ENCODE measurements at places on chromosomes 12 and 14. TPM values are rescaled to one million over a fixed set of nuclear protein-coding genes. Genes with fewer than 3 reads are reported as not detected.
A peak's percentile ranks its signal among the peaks of the same experiment; 100 is the strongest.

GRCh38 chr12:6444031-6444430 lies 724 bp upstream of the CD27 start:
- DNase-seq: no peak

DNA sequence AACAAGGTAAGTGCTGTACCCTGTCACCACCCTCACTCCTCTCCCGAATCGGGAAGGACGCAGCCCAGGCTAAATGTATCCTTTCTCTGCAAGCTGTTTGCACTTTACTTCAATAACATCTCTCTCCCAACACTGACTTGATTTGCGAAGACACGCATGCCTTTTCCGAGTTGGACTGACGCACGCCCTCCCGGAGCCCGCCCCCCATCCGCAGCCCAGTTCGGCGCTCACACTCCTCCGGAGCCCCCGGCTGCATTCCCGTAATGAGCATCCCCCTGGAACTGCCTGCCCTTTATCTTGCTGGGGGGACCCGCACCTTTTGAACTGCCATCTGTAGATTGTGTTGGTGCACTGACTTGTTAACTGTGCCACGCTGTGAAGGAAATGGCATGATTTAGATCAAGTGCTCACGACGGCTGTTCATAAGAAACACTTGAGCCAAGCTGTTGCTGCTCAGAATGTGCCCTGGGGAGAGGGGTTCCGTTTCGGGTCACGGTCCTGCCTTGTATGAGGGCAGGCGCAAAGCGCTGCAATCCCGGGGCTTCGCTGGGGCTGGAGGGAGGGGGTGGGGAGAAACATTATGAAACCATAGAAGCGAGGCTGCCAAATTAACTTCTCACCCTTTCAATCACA lies 176.6 kb upstream of the CDKN3 start:
- peak; percentile 31 for DNase-seq

DNA sequence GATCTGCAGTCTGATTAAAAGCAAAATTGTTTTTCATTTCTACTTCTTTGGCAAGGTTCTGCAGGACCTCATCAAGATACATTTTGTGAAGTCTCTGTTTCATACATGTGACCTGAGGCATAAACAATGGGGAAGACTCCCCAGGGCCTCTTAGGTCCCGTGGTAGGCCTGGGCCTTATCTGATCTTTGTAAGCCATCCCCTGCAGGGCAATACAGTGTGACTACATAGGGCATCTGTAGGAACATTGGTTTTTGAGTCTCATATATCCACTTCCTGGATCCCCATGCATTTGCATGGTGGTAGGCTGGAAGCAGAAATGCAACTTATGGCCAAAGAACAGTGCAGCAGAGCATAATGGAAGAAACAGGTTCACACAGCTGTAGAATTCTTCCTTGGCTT lies 6.0 kb downstream of the FAR2 start:
- no peak for DNase-seq

DNA sequence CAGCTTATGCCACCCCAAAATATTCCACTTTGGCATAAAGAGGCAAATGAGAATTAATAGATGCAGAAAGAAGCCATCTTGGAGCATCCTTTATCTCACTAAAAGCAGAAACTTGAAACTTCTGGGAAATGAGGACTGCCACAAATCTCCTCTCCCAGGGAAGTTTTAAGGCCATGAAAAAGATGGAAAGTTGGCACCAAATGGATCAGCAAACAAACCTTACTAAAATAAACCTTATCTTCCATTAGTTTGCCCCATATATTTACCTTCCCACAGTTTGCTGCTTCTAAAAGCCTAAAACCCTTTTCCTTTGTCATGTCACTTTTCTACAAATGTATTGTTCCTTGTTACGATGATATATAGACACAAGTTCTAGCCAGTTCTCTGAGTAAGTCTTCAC lies 340.0 kb upstream of the USP15 start:
- no peak for DNase-seq

DNA sequence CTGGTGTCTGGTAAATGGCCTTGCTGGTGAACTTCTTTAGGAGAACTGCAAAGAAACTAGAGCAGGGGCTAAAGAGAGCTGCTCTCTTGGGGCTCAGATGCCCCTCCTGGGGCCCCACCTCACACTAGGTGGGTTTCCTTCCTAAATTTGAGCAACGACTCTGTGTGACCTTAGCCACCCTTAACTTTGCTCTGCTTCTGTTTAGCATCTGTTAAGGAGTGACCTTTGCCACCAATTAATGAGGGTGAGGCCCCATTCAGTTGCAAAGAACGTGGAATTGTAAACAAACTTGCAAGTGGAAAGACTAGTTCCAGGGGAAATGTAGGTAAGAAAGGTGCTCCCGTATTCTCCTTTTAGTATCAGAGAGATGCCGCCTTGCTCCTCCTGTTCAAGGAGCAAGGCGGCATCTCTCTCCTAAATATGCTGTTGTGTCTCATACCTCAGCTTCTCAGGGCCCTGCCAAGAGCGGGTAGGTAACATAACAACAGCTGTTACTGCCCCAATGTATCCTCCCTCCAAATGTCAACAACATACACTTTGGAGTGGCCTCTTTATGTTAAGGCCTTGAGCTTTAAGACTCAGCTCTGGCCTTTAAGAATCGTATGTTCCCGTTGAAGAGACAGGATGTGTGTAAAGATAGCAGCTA lies 77.6 kb upstream of the FUT8 start:
- no peak for DNase-seq

DNA sequence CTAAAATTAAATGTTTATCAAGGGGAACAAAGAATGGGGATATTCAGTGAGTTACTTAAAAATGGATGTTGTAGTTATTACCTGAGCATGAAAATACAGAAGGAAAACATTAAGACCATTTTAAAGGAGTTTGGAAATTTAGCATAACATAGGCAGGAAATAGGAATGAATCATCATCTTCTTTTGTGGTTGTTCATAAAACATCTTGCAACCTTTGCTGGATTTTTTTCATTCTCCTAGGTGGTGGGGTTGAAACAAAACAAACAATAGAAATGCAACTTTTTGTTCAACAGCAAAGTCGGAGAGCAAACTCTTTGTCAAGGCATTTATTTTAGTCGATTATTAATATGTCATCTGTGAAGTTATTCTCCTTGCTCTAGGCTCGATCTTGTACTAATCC lies 275.1 kb downstream of the IPO8 start:
- DNase-seq: no peak

DNA sequence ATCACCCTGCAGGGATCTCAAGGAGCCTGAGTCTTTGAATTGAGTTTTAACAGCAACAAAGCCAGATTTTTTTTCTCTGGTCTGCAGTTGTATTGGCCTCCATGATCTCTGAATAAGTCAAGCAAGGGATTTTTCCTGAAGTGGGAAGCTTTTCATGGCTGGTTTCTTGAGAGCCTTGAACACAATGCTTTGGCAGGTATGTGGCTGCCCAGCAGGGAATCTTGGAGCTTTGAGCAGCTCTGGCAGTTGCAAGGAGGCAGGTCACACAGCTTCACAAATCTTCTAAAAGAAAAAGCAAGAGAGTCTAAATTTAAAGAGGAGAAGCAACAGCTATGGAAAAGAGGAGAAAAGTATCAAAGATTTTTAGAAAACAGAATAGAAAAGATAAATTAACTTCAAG lies 60.1 kb downstream of the RPS29 start:
- DNase-seq: no peak

DNA sequence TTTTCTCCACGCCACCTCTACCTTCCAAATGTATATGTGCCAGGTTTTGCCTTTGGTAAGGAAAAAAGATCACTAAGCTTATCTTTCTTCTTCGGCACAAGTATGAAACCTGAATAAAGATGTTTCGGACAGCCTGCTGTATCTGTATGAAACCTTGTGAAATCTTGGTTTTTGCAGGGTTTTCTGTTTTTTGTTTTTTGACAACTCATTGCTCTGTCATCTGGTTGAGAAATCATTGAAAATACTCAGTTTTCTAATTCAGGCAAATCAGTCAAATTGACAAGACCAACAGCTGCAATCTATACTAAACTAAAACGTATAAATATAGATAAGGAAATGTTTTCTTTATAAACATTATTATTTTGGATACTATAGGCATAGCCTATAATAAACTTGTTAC lies 63.1 kb upstream of the FGD4 start:
- no peak for DNase-seq

GRCh38 chr14:103623883-103624482 lies 5.0 kb upstream of the KLC1 start:
- DNase-seq: peak; percentile 32

GRCh38 chr12:92208613-92209121 lies 63.0 kb upstream of the BTG1 start:
- peak; percentile 92 for DNase-seq

GRCh38 chr12:26895672-26896071 lies 42.1 kb downstream of the INTS13 start:
- no peak for DNase-seq

- peak; percentile 58 for DNase-seq
These were observed 7.6 kb downstream of the GCH1 start for GRCh38 chr14:54894995-54895394.

DNA sequence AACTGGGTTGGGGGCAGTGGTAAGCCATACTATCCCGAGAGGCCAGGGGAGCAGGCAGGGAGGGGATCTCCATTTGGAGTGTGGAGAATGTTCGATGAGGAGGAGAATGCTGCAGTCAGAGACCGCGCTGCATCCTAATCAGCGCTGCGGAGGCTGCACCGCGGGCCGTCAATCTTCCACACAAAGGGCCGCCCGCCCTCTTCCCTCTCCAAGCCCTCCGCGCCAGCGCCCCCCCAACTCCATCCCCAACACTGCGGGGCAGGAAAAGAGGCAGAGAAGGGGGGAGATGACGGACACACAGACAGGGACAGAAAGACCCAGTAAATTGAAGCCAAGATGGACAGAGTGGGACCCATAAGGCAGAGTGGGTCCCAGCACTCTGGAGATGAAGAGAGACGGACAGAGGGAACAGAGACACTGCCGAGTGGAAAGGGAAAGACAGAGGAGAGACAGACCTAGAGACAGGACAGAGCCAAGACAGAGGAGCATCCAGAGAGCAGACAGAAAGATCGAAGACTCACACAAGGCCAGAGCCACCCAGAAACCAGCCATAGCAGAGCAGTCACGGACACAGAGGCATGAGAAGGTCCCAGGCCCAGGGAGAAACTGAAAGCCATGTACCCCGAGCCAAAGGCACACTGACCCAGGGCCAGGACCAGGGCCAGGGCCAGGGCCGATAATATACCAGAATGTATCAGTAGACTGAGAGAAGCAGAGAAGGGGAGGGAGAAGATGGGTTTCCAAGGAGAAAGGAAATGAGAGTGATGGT lies 3.5 kb downstream of the CISTR start:
- DNase-seq: no peak

- no peak for DNase-seq
These were observed 8.2 kb downstream of the ZFC3H1 start for GRCh38 chr12:71655495-71655894.

- no peak for DNase-seq
These were observed 85.9 kb downstream of the TTC8 start for GRCh38 chr14:88910386-88910785.

- no peak for DNase-seq
These were observed 60.0 kb downstream of the PTPRB start for GRCh38 chr12:70577283-70577634.

DNA sequence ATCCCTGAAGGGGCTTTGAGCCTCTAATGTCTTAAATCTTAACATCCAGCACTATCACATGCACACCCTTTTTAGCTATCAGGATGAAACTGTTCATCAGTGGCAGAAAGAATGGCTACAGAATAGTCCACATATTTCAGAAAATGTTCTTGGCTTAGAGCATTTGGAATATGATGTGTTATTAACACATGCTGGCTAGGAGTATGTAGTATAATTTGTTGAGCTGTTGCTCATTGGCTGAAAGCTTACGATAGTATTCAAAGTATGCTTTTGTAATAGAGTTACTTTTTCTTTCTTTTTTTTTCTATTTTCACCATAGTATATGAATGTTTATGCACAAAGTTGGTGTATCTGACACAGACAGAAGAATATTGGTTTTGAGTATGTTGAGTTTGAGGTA lies 55.1 kb downstream of the MNAT1 start:
- no peak for DNase-seq

- peak; percentile 63 for DNase-seq
These were observed 1.3 kb downstream of the FGD6 start for GRCh38 chr12:95215949-95216348.

DNA sequence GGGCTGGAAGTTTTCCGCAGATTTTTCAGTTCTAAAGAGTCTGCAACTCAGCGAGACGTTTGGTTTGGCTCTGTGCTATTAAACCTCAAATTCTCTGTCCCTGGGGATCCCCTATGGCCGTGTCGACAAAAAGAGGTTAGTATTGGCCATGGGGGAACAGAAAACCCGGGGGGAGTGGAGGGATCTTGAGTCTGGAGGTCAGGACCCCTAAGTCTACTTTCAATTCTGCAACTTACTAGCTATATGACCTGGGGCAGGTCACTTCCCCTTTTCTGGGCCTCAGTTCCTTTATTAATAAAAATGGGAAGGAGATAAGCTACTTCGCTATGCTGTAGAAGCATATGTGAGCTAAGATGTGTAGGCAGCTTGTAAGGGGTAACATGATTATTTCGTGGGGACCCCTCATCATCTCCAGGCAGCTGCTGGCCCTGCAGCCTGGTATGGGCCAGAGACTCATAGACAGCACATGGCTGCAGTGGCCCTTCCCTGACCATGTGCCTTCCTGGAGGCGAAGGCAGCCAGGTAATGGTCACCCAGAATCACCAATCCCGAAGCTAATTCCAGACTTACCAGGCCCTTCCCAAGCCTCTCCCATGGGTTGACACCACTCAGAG lies 8.6 kb downstream of the ASB2 start:
- no peak for DNase-seq

- no peak for DNase-seq
These were observed 89.7 kb downstream of the ESRRB start for GRCh38 chr14:76465664-76466063.

GRCh38 chr14:91038439-91038838 lies 22.0 kb downstream of the RPS6KA5 start:
- no peak for DNase-seq

- DNase-seq: no peak
These were observed 713 bp downstream of the ALKBH2 start for GRCh38 chr12:109092497-109093021.

DNA sequence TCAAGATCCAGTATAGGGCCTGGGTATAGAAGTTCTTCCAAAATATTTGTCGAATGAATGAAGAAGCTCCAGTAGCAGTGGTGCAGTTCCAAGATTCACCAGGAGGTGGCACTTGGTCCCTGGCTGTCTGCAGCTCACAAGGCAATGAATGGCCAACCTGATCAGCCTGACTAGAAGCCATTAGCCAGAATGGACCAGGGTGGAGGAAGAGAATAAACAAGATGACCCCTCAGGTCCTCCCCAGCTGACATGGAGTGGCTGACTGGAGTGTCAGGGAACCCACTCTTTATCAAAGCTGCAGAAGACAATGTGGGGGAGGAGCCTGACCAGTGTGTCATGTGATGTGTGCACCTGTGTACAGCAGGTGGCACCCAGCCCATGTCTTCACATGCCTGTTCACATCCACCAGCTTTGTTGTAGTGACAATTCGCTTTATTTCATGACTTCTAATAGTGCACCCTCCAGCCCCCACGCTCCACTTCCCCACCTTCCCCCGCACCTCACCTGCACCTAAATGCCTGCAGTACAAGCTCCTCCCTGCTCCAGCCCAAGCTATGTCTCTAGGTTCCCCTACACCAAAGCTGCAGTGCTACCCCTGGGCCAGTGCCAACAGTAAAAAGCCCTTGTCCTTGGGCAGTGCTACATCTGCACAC lies 3.0 kb downstream of the LTBP2 start:
- DNase-seq: peak; percentile 95

PEBP1 gene
- 193 TPM for total RNA-seq

PLEK2 gene
- 1.4 TPM for total RNA-seq

GRIN2B gene
- not detected for total RNA-seq

INHBC gene
- total RNA-seq: not detected

ETFBKMT gene
- total RNA-seq: 3.2 TPM

CBLN3 gene
- 1.0 TPM for total RNA-seq

GLT1D1 gene
- not detected for total RNA-seq

NUAK1 gene
- 73.9 TPM for total RNA-seq

CHMP4A gene
- total RNA-seq: 36.8 TPM

NOVA1 gene
- total RNA-seq: 0.05 TPM

GSC gene
- not detected for total RNA-seq

FOXJ2 gene
- 7.4 TPM for total RNA-seq

Data from dermis blood vessel endothelial cell (primary cell).